Activated T-cell treated with anti-CD3 and anti-CD28 coated beads, Interleukin-2, amount 50 U/mL, for 24 hours (primary cell): ENCODE measurements at places on chromosomes 11 and 22.

GRCh38 chr11:96096360-96096759 is 172.5 kb upstream of the MTMR2 start:
- no peak for DNase-seq

DNA sequence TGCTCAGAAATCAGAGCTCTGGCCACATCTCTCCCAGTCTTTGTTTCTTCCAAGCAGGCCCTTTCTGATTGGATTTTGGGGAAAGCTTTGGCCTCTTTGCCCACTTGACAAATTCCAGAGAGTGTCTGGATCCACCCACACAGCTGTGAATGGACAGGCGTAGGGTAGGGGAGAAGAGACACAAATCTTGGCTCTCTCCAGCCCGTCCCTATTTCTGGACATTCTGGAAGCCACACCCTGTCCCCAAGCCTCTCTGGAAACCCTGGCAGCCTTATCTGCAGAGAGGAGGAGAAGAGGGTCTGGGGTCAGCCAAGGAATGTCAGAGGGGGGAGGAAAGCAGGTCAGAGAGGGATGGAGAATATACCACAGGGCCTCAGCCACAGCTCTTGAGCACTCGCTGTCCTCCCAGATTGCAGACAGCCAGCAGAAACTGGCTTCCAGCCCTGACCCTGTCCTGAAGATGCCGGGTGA is 59.5 kb upstream of the WNT11 start:
- DNase-seq: no peak

GRCh38 chr11:76243957-76244285 is 37.6 kb upstream of the WNT11 start:
- DNase-seq: no peak

GRCh38 chr11:132865623-132866022 is 666.7 kb downstream of the OPCML start:
- no peak for DNase-seq

DNA sequence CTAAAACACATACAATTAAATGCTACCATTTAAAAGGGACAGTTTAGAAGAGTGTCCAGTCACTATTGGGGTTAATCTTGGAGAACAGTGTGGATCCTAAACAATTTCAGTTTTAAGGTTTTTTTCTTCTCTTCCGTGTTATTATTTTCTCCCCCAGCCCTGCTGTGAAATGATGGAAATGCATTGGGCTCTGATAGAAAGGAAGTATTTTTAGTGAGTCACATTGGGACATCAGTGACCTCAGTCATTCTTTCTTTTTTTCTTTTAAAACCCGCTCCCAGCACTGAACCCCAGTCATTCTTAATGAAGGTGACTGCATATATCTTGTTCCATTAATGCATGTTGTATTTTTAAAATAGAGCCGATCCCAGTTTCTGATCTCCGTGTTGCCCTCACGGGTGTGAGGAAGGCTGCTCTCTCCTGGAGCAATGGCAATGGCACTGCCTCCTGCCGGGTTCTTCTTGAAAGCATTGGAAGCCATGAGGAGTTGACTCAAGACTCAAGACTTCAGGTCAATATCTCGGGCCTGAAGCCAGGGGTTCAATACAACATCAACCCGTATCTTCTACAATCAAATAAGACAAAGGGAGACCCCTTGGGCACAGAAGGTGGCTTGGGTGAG is 93.2 kb upstream of the OR4B1 start:
- DNase-seq: peak; percentile 2

DNA sequence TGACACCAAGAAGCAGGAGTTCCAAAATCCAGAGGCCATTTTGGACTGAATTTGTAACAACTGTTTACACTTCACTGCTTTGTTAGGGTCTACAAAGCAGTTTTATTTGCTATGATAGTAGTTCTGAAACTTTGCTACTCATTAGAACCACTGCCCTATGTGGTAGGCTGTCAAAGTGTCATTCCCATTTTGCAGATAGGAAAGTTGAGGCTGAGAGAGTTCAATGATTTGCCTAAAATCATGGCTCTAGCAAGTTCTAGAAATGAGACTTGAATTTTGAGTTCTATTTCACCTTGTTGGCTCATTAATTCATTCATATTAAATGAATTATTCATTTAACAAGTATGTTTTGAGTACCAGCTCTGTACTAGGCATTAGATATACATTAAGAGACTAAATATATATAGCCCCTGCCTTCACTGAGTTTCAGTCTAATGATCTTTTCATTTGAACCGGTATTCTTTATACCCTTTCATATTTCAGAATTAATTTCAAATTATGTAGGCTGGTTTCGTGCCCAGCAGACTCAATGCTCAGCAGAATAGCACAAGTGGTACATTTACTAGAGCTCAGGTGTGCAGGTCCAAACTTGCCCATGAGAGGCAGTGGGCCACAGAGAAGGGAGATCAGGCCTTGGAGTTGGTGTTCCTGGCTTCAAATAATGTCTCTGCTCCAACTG is 93.5 kb downstream of the ME3 start:
- DNase-seq: no peak

DNA sequence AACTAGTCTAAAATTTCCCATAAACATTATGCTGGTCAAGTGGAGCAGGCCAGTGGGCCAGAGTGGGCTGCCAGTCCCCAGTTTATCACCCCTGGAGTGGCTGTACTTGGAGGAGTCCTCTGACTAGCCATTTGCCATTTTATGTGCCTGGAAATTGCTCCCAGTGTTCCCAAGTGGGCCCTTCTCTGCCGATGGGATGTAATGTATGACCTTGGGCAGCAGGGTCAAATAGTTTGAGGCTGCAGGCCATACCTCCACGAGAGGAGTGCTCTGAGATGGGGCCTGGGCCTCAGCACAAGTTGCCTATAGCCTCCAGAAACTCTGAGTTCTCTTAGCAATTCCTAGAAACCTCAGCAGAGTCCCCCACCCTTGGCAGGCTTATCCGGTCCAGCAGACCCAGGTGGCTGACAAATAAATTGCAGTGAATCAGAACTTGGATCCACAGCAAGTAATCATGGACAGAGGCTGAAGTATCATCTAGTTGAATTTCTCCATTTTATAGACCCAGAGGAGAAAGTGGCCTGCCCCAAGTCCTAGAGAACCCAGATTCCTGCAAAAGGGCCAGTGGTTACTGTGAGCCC is 17.8 kb upstream of the PATZ1 start:
- no peak for DNase-seq

DNA sequence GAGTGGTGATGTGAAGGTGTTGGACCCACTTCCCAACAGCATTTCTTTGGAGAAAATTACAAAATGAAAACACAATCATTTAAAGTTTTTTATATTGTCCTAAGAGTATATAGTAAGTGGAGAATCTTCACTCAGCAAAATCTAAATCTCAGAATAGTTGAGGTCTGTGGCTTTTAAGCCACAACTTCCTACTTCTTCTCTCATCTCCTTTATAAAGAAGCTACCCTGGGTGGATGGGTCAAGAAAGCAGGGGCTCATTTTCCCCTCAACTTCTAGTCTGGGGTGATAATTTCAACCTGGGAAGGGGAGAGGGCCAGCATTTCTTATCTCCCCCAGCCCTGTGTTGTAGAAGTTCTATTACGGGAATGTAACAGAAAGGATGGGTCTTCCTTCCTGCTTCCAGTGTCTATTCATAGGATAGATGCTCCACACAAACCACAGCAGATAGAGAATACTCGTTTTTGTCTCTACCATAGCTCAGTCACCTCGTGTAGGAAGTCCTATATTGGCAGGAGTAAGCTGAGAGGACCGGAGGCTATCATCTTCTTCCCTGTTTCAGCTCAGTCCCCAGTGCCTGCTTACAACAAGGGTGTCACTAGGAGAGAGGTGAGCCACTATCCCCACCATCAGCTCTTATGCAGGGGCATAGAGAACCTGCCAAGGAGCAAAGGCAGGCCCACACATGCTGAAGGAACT is 341.5 kb downstream of the CASP12 start:
- DNase-seq: no peak

GRCh38 chr11:126202646-126203359 is 8.6 kb downstream of the RPUSD4 start:
- no peak for DNase-seq

- peak; percentile 85 for DNase-seq
These were observed 2.1 kb upstream of the CPT1A start for GRCh38 chr11:68843703-68844312.

DNA sequence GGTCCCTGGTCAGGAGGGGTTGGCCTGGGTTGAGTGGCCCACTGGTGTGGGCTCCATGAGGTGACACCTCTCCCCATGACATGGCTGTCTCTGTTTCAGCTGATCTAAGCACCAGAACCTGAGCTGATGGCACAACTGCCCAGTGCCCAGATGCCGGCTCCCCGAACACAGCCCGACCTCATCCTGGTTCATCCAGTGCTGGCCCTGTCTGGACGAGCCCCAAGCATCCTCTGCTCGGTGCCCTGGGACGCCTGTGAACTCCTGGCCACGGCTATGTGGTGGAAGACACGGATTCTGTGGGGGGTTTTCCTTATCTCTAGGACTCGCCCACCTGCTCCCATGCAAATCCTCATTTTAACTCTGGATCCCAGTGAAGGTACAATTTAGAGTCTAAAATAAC is 389.2 kb downstream of the SHANK2 start:
- no peak for DNase-seq

- DNase-seq: no peak
These were observed 5.2 kb downstream of the GRIK4 start for GRCh38 chr11:120516461-120517389.

- no peak for DNase-seq
These were observed 29.0 kb downstream of the RTN4R start for GRCh38 chr22:20238901-20239675.

GRCh38 chr11:126440276-126440675 is 84.8 kb downstream of the ST3GAL4 start:
- no peak for DNase-seq

GRCh38 chr11:73270016-73270854 is 1.9 kb upstream of the P2RY6 start:
- DNase-seq: peak; percentile 17

DNA sequence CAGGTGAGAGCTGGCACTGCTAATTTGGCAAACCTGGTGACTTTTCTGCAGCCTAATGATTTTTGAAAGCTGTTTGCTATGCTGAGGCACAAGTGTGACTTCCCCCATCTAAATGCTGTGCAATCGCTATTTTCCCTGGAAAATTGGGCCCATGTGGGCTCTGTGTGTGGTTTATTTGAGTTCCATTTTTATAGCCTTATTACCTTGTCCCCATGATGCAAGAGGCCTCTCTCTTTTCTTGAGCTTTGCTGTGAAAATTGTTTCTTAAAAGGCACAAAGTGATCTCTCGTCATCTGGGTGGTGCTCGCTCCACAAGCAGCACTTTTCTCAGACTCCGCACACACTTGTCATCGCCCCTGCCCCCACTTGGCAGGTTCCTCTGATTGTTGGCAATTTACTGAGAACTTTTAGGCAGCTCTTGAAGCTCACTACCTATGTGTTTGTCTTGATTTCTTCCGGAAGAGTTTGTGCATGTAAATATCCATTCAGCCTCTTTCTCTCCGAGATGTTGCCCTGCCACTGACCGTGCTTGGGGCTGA is 24.9 kb downstream of the BMAL1 start:
- no peak for DNase-seq

GRCh38 chr11:123212406-123212805 is 17.4 kb upstream of the CLMP start:
- DNase-seq: no peak

GRCh38 chr11:69040051-69040450 is 8.7 kb upstream of the TPCN2 start:
- DNase-seq: no peak

GRCh38 chr22:49632199-49633009 is 195.3 kb downstream of the BRD1 start:
- DNase-seq: no peak

- no peak for DNase-seq
These were observed 57.1 kb downstream of the FAM181B start for GRCh38 chr11:82676483-82677094.

- no peak for DNase-seq
These were observed 18.1 kb downstream of the PACSIN2 start for GRCh38 chr22:42996646-42997365.

DNA sequence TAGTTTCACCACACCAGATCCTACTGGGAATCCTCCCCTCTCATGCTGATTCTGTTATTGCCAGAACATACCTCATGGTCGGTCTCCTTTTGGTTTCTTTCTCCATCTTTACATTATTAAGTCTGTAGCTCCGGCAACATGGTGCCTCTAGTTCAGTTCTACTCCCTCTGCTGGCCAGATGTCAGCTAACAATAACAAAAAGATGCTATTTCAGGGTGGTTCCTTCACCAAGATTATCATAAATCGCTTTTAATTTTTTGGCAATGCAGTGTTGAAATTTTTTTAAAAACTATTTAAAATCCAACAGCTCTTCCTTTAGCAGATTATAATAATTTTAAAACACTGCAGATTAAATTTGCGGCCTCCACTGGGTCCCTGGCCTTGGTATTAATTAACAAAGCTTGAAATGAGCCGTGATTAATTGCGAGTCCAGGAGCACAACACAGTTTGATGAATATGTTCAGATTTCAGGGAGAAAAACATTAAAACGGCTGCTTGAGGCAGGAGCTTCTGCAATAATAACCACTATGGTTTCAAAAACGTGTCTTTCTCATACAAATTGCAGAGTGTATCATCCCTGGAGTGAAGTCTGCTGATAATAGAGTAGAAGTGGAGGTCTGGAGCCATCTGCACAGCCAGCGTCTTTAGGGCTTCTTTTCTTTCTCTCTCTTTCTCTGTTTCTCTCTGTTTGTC is 492.9 kb upstream of the KIRREL3 start:
- DNase-seq: no peak

DNA sequence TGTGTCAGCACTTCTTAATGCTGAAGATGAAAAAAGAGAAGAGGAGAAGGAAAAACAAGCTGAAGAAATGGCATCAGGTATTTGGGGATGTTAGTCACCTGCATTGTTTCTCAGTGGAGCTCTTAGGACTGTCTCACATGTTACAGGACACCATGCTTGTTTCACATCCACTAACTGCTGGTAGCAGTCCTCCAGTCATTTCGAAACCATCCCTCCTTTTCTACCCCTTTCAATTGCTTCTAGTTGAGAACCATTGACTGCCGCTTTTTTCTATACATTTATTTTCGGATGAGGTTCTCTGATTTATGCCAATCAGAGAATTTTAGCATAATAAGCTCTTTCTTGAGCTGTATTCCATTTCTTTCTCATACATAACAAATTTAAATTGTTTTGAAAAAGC is 21.5 kb downstream of the BIRC2 start:
- DNase-seq: no peak

DNA sequence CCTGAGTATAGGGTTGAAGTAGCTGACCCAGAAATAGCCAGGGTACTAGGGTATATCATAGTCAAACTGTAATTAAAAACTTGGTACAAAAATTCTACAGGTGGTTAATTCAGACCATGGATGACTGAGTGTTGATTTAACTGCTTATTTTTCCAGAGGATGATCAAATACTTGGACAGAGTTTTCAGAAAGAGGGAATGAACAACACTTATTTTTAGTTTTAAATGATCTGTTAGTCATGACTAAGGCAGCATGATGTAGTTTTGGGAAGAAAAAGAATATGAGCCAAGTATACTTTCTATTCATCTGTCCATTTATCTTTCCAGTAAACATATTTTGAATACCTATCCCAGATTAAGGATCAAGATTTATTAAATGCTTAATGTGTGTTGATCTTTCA is 19.8 kb upstream of the CCDC89 start:
- no peak for DNase-seq

- DNase-seq: no peak
These were observed 44.6 kb downstream of the PHF21B start for GRCh38 chr22:44965171-44965570.

GRCh38 chr11:106986673-106987072 is 31.6 kb downstream of the GUCY1A2 start:
- no peak for DNase-seq

- no peak for DNase-seq
These were observed 86.8 kb downstream of the GALNT18 start for GRCh38 chr11:11534981-11535380.
